ENCODE measurements at places on chromosomes 4 and X.

- no peak for DNase-seq
Measured at GRCh38 chr4:31051151-31051550, 331.0 kb downstream of the PCDH7 start.

- DNase-seq: no peak
Measured at GRCh38 chrX:7943600-7944245, 16.5 kb upstream of the PNPLA4 start.

GRCh38 chr4:24850674-24851073 lies 55.3 kb downstream of the SOD3 start:
- DNase-seq: peak; percentile 85

GRCh38 chr4:83556006-83556707 lies 20.2 kb downstream of the GPAT3 start:
- no peak for DNase-seq

GRCh38 chr4:186172546-186172945 lies 18.8 kb upstream of the CYP4V2 start:
- no peak for DNase-seq

DNA sequence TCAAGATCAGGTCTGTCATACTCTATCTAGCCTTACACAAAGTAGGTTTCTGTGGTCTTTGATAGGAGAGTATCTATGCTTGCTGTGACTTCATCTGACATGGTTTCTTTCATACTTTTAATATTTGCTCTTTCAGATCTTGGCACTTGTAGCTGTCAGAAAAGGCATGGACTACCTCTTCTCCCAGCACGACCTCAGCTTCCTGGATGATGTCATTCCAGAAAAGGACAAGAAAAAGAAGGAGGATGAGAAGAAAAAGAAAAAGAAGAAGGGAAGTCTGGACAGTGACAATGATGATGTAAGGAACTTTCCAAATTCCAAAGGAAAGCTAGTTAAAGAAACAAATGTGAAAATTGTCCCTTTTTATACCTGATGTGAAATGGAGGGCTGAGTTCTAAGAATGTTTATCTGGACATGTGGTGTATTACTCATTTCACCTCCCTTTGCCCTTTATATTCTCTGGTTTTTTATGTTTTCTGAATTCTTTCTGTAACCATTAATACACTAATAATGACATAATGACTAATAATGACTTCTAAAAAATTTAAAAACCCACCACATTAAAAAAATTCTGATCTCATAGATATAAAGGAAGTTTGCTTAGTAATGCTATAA lies 221.2 kb downstream of the SLC4A4 start:
- peak; percentile 40 for DNase-seq

GRCh38 chr4:56183344-56183959 lies 203.8 kb downstream of the AASDH start:
- DNase-seq: no peak

GRCh38 chr4:86543560-86544309 lies 50.4 kb upstream of the PTPN13 start:
- DNase-seq: peak; percentile 12

DNA sequence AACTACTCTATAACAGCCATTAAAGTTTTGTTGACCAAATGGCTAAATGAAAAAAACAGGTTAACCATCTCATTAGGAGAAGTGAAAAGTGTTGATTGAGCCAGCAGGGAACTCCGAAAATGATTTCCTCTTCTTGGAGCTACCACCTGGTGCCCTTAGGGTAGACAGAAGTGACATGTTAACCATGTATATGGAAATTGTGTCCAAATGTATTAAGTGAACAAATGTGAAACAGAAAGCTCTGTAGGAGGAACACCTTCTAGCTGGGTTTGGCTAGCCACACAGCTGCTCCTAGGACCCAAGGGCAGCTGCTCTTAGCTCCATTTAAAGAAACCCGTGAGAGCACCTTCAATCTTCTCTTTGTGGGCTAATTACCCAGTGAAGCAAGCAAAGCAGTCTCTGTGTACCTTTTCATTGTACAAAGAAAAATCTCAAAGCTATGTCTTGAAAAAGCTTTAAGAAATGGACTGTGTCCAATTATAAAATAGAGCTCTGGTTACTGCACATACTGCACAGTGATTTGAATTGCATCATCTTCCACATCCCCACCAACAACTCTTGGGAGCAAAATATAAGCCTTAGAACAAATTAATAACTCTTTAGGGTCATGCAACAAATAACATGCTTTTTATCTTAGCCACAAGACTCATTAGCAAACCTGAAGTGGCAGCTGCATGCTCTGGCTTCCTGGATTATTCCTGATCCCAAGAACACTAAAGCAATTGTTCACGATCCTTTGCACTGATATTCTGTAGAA lies 59.2 kb upstream of the PARM1 start:
- peak; percentile 13 for DNase-seq

DNA sequence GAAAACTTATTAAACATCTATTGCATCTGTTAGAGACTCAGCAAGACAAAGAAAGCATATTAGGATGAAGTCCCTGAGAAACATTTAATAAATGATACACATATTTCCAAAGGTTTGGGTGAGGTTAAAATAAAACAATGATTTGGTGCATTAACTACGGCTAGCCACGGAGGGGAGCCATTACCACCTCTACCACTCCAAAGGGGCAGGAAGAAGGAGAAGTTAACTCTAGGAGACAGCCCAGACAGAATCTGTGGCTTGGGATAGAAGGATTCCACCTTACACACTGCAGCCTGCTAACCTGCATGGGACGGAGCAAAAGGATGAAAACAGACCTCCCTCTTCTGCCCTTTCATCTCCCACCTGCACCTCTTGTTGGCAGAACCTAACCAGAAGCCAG lies 189.1 kb upstream of the C1QTNF7 start:
- peak; percentile 80 for DNase-seq

DNA sequence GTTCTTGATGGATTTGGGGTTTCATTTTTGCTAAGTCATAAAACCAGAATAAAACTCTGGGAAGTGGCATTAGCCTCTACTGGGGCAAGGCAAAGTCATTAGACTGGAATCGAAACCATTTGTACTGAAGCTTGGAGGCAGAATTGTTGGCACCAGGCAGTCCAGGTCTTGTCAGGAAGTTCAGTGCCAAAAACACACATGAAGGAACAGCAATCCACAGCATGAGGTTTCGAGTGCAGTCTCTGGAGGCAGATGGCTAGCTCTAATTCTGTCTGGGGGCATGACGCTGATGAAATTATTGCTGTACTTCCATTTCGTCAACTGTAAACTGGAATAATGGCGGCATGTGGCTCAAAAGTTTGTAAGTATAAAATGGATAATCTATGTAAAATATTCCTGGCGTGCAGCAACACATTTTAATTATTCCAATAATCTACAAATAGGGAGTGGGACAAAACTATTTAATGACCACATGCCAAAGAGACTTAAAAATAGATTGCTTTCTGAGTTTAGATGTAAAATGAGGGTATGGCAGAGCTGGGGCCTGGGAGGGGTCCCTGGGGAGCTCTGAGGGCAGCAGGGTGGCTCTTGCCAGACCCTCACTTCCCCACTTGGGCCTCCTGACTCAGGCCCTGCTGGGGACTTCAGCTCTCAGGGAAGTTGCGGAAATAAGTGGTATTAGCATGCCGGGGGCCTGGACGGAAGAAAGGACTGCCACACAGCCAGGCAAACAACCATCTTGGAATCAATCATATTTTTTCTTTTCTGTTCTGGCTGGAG lies 18.8 kb upstream of the CENPU start:
- DNase-seq: no peak

DNA sequence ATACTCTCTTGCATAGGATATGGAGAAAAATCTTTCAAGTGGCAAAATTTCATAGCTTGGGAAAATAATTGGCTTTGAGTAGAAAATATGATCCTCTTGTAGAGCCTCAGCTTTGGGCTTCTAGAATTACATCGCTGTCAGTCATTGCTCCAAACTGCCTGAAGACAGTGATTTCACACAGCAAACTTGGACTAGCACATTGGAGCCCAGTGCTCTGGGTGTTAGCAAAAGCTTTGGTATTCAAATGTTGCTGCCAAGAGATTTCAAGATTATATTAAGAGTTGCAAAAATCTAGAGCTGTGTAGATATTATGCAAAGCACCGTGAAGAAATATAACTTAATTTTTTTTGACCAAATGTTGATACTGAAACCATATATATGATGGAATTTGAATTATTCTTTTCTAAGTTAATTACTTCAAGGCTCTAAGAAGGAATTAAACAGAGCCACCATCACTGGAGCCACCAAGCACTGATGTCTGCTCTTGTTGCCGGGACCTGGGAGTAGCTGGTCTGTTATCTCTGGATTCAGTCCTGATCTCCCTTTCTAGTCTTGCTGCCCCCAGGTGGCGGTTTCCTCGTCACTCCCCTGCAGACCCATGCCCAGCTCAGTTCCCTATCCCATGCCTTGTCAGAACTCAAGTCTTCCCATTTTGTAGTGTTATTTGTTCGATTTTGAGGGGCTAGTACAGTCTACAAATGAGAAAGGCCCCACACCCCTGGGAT lies 260.7 kb upstream of the SFRP2 start:
- DNase-seq: peak; percentile 77

Measured in choroid plexus epithelial cell (primary cell).